Anterior cingulate cortex (tissue), 58 donors: ENCODE measurements at places on chromosomes 2 and 18.

DNA sequence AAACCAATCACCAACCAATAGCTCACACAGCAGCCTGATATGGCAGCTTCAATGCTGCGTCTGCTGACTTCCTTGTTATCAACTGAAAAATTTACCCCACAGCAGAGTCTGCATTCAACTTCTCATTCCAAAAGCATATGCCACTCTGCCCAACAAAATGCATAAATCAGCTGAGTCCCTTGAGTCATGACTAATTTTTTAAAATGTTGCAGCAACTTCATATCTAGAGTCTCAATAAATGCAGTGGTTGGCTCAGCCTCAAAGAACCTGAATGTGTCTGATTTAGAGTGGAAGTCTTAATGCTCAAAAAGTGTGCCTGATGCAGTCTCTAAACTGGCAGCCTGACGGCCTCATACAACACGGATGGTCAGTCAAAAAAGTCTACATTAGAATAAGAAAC, 46.5 kb downstream of the FARSB start:
- DNase-seq: no peak

- DNase-seq: no peak
These were observed 650 bp downstream of the CCBE1 start for GRCh38 chr18:59696311-59697235.

GRCh38 chr2:176172007-176172894, 15.1 kb downstream of the HOXD3 start:
- no peak for DNase-seq

- no peak for DNase-seq
These were observed 24.7 kb downstream of the SLC5A7 start for GRCh38 chr2:108010912-108011591.

DNA sequence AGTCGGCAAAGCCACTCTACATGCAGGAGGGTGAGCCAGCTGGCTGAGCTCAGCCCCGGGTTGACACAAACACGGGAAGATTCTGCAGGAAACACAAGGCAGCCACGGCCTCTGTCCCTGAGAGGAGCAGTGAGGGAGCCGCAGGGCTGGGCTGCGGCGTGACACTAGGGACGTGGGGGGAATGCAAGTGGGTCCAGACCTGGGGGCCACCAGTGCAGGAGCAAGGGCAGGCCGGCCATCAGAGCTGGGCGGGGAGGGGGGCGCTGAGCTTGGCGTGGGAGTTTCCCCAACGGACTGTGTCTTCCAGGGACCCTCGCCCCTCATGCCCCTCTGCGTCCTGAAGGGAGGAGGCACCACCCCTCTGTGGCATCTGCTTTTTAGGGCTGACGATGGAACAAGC, 12.0 kb upstream of the C1QL2 start:
- no peak for DNase-seq

DNA sequence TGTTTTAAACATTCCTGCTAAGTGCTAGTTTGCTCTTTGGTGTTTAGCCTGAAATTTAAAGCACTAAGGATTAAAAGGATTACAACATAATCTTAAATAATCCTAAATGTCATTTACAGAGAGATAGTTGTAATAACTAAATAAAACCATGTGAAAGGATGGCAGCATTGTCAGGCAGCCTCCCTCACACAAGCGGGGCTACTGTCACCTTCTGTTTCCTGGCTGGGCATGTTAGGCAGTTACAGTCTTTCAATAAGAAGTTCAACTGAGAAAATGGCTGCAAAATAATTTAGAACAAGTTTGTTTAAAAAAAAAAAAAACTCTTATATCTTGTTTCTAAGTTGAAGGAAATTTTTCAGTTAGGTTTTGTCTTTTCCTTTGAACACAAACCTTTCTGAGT, 124.9 kb downstream of the ARHGAP15 start:
- no peak for DNase-seq

- DNase-seq: no peak
These were observed 82.1 kb upstream of the PXDN start for GRCh38 chr2:1826226-1826905.

GRCh38 chr2:109685453-109685852, 71.3 kb downstream of the SOWAHC start:
- no peak for DNase-seq

- DNase-seq: no peak
These were observed 40.1 kb downstream of the GTF3C3 start for GRCh38 chr2:196759378-196759706.

- DNase-seq: no peak
These were observed 36.9 kb upstream of the SIX3 start for GRCh38 chr2:44904578-44904977.

DNA sequence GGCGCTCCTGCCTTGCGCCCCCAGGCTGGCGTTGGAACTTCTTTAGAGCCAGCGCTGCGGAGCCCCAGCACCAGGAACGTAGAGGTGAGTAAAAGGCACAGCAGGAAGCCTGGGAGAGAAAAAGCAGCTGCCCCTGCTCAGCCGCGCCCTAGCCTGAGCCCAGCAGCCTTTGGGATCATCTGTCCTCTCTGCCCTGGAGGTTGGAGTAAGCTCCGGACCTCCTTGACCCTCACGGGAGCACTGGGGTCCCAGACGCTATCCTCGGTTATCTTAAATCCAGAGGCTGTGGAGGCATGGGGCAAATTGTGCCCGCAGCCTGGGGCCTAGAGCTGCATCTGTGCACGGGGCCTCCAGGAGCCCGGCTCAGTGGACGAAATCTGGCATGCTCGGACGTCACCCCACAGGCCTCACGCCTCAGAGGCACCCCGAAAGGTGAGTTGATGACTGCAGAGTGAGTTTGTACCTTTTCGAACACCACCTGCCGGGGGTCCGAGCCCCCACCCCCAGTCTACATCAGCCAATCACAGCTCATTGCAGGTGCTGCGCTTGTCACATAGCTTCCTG, 1.6 kb upstream of the SLC66A2 start:
- DNase-seq: no peak

DNA sequence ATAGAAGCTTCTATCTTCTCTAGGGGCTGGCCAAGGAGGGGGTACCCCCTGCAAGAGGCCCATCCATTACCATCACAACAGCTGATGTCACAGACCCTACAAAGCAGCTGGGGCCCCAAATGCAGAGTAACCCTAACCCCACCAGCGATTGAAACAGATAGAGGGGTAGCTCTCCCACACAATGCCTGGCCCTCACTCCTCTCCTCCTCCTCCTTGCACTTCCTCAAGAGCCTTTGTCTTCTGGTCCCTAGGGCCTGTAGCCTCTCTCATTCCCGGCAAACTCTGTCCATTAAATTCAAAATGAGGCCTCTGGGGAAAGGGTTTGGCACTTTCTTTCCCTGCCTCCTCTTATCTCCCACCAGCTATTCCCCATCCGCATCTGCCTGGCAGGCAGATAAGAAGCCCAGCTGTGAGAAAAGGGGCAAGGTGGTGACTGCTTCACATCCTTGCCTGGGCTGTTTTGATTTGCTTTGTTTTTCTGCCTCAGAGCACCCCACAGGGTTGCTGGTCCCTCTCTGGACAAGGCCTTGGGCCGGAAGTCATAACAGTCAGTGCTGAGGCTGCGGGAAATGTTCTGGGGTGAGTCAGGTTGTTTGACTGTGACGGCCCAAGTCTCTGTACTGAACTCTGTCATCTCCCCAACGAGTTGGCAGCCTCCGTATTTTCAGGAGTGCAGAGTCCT, 26.1 kb upstream of the CYP26B1 start:
- DNase-seq: no peak

DNA sequence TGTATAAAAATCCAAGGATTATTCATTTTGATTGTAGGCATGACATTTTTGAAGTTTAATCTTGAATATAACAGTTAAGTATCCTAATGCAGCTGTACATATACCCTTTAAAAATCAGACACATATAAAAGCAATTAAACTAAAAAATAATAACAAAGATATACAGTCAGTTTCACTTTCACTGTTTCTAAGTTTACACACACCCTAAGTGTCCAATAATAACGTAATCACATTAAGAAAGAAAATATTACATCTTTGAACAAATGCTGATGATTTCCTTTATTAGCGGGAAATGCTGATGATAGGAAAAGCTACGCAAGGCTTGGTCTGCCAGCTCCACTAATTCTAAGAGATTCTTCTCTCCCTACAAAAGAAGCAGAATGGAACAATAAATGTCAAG, 38.8 kb downstream of the RTTN start:
- no peak for DNase-seq

GRCh38 chr2:27885661-27886060, 4.5 kb downstream of the RBKS start:
- DNase-seq: no peak

DNA sequence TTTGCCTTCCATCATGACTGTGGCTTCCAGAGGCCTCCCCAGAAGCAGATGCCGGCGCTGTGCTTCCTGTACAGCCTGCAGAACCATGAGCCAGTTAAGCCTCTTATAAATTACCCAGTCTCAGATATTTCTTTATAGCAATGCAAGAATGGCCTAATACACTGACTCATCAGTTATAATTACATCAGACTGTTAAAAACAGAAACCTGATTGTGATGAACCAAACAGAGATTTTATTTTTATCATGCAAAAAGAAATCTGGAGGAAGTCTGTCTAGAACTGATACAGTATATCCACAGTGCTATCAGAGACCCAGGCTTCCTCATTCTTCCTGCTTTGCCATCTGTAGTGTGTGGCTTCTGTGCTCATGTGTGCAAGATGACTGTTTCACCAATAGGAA, 93.4 kb upstream of the MEX3C start:
- DNase-seq: no peak

DNA sequence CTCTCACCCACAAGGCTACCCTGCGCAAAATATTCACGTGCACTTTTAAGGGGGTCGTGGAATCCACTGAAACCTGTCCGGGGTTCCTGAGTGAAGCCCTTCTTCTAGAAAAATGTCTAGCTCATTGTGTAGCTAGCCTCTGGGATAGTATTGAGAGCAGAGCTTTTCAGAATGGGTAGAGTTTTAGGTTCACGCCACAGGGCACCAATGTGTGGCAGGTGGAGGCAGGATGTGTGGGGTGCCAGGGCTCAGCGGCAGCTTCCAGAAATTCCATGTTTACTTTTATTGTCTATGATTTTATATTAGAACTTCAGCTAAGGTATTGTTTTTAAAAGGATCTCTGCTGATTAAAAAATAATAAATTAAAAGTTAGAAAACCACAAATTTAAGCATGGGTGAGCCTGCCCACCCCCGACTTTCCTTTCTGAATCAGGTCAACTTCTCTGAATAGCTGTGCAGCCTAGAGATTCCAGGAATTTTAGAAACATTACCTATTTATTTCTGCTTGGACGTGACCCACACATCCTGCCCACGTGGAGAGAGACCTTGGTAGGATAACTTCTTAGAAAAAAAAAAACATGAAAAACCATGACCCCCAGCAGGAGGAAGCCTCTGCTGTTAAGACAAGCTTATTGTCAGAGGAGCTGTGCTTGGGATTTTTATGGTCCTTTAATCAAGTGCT, 163.7 kb downstream of the CTIF start:
- no peak for DNase-seq

GRCh38 chr2:122129399-122129798, 373.9 kb downstream of the TSN start:
- DNase-seq: no peak

- DNase-seq: no peak
These were observed 45.7 kb downstream of the RALB start for GRCh38 chr2:120298173-120298835.

GRCh38 chr2:85761-86160, 39.5 kb upstream of the FAM110C start:
- DNase-seq: no peak

GRCh38 chr2:144030791-144031190, 489.1 kb downstream of the ZEB2 start:
- peak; percentile 41 for DNase-seq

GRCh38 chr18:70335892-70336726, 47.3 kb downstream of the SOCS6 start:
- DNase-seq: no peak

GRCh38 chr2:29443627-29444026, 328.4 kb downstream of the CLIP4 start:
- no peak for DNase-seq

- no peak for DNase-seq
These were observed 15.6 kb upstream of the MC2R start for GRCh38 chr18:13930964-13931363.

- DNase-seq: no peak
These were observed 44.3 kb downstream of the LPIN2 start for GRCh38 chr18:2968606-2969005.
